ENCODE measurements at places on chromosomes 6 and 20.

DNA sequence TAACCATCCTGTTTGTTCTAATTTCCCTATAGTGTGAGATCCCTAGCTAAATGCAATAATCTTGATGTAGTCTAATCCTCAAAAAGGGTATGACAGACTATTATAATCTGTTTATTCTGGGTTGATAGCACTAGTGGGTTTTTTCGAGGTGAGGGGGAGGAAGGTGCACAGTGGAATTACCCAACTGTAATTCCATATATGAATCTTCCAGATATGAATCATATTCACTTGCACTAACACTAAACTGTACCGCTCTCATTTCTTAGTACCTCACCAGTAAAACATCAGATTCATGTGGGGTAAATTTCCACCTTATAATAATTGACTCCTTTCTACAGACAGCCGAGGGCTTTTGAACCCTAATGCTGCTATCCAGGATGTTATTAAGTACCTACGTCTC is 16.5 kb downstream of the NCOA7 start:
- peak; percentile 27 for DNase-seq

DNA sequence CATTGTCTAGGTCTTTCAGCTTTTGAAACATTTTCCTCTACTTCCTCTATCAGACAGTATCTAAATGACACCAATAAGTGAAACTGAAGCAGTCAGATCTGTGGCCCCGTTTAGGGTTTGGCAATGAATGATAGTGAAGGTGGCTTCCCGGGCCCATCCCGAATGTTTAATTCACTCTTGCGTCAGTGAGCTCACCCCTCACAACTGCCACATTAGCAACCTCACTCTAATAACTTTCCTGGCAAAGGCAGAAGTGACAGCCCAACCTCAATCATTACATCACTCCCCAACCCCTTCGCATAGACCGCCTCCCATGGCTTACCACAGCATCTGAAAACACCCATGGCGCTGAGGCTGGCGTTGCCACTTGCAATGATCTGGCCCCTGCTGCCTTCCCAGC is 92.4 kb upstream of the CD83 start:
- DNase-seq, result no peak

- no peak for DNase-seq
Observed at GRCh38 chr6:161544801-161545480, 271.1 kb upstream of the AGPAT4 start.

DNA sequence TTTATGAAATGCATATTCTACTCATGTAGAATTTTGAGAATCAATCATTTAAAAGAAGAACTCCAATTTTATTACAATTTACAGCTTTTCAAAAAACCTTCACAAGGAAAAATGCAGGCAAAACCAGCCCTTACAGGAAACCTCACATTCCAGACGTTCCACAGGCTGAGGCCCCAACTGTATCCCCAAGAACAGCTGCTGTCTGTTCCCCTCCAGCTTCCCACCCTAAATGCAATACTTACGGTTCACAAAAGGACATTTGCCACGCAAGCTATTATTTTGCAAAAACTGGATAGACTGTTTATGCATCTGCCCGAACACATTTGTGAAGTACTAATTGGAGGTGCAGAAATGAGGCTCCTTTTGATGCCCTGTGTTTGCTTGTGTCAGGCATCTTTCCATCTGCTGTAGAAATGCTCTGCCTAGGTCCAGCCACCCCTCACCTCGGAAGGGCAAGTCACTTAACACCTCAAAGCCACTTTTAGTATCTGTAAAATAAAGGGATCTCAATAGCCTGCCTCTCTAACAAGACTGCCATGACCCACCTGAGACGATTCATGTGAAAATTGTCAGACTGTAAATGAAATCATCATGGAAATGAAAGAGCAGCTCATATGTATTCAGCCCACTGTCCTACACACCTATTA is 26.5 kb downstream of the PDE10A start:
- no peak for DNase-seq

DNA sequence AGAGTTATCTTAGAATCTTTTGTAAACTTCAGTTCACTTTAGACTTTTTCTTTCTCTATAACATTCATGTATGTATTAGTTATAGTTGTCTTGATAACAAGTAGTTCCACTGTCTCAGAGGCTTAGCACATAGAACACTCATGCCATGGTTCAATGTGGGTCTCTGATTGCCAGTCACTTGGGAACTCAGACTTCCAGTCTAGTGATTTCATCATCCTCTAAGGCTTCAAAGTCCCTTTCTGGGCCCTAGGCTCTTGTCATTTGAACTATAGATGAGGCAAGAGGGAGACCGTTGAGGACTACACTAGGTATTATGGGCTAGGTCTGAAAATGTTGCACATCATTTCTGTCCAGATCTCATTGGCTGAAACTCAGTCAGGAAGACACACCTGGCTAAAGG is 8.4 kb upstream of the EEF1E1 start:
- no peak for DNase-seq

- DNase-seq, result no peak
Observed at GRCh38 chr6:22081709-22082108, 215.1 kb downstream of the PRL start.

GRCh38 chr6:52020945-52021570 is 66.4 kb downstream of the PKHD1 start:
- DNase-seq, result no peak

- DNase-seq, result no peak
Observed at GRCh38 chr6:6796818-6797217, 208.3 kb downstream of the LY86 start.

- no peak for DNase-seq
Observed at GRCh38 chr6:170205534-170206316, 85.2 kb downstream of the DLL1 start.

DNA sequence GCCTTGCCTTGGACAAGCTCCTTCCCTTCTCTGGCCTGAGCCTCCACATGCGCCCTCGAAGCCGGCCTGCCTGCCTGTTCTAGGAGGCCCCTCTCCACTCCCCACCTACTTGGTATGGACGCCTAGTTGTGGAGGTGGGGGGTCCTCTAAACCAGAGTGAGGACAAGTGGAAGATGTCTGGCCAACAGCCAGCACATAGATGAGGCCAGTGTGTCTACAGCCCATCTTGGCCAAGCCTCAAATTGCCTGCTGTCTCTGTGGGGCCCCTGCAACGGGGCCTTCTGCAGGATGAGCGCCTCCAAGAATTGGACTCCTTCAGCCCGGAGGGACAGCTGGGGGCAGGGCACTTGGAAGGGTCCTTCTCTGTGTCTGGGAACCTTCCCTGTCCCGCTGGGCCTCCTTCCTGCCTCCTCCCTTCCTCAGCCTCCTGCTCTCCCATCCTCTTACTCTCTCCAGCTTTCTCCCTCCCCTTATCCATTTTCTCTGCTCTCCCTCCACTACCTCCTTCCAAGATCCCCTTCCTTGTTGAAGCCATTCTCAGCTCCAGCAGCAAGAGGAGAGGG is 1.6 kb downstream of the MDFI start:
- no peak for DNase-seq

GRCh38 chr6:133187657-133188453 is 53.3 kb upstream of the EYA4 start:
- no peak for DNase-seq

DNA sequence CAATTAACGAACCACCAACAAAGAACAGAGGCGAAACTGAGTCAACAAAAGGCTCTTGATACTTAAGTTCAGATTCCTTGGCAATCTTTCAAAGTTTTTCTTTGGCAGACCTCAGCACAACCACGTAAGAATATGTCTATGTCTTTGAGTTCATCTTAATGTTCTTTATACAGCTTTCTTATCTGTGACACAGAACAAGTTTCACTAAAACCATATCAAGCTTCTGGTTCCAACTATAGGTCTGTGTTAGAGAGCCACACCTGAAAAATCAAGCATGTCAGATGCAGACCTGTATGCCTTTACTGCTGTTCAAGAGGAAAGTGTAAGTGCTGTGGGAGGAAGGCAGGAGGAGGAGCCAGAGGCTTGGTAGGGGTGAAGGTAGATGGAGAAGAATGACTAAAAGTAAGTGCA is 271.3 kb downstream of the KHDC1L start:
- no peak for DNase-seq

GRCh38 chr20:63402181-63402859 is 41.2 kb upstream of the CHRNA4 start:
- DNase-seq, result no peak

DNA sequence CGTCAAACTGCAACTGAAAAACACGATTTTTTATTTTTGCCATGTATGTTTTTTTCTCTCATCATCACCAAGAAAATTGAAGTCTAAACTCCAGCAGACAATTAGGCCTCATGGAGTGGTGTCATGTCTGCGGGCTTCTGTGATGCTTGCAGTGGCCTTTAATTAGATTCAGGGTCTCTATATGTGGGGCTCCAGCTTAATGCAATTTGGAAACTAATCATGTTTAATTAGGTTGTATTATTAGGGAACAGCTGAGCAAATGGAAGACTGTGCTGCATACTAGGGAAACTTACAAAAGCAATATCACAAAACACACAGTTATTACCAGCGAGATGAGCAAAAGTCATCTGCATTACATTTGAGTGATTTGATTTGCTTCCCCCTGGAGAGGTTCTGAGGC is 132.9 kb upstream of the PMEPA1 start:
- no peak for DNase-seq

DNA sequence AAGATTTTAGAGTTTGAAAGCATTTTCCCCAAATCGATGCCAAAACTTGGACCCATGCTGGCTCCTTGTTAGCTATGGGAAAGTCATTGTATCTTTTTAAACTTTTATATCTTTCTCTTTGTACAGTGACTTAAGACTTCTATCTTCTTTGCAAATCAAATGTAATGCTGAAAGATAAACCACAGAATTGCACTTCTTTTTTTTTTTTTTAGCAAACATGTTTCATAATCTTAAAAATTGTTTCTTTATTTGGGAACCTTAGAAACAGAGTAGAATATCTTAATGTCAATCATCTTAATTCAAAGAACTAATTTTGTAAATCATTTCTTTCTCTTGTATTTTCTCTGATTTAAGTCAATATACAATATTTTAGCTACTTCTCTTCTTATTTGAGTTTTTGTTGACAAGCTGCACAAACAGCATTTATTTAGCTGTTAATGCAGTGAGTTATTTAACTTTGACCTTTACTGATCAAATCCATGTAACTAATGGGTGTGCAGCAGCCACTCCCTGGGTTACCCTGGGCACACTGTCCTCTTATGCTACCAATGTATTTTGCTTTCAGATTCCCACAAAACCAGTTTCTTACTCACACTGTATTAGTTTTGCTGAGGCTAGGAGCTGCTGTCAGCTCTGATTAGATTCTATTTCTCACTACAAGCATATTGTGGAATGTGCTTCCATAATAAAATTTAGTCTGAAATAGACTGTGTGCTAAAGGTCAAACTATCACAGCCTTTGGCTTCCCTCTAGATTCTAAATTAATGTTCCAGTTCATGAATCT is 279.6 kb downstream of the ADGB start:
- no peak for DNase-seq

GRCh38 chr6:126337323-126337722 is 2.6 kb upstream of the CENPW start:
- no peak for DNase-seq

GRCh38 chr20:14445310-14445709 is 107.9 kb upstream of the FLRT3 start:
- DNase-seq, result no peak

GRCh38 chr20:59811681-59812171 is 121.7 kb downstream of the SYCP2 start:
- no peak for DNase-seq

DNA sequence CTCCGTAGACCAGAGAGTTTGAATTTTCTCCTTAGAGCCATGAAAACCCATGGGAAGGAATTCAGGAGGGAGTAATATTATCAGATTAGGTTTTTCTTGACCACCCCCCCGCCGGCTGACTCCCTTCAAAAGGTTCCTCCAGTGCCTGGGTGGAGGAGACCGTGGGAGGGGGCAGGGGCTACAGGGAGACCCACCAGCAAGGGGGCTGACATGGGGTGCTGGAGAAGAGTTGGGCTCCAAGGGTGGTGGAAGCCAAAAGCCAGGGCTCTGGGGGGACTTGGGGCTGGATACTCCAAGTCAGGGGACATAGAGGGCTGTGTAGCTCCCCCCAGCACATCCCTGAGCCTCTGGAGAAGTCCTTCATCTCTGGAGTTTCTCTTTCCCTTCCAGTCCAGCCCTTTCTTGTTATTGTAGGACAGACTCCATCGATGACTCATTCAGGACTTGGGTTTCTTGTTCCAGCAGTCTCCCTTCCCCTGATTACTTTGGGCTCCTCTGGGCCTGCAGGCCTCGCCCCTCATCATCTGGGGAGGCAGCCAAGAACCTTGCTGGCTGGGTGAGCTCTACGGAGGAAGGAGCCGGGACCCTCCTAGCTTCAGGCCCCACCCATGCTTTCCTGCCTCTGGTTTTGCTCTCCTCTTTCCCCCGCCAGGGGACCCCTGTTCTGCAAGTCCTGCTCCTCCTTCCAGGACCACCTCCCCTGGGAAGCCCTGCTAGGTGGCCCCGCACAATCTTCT is 10.5 kb upstream of the KIAA1755 start:
- no peak for DNase-seq

GRCh38 chr20:35355372-35355771 is 56.4 kb downstream of the UQCC1 start:
- DNase-seq, result no peak

DNA sequence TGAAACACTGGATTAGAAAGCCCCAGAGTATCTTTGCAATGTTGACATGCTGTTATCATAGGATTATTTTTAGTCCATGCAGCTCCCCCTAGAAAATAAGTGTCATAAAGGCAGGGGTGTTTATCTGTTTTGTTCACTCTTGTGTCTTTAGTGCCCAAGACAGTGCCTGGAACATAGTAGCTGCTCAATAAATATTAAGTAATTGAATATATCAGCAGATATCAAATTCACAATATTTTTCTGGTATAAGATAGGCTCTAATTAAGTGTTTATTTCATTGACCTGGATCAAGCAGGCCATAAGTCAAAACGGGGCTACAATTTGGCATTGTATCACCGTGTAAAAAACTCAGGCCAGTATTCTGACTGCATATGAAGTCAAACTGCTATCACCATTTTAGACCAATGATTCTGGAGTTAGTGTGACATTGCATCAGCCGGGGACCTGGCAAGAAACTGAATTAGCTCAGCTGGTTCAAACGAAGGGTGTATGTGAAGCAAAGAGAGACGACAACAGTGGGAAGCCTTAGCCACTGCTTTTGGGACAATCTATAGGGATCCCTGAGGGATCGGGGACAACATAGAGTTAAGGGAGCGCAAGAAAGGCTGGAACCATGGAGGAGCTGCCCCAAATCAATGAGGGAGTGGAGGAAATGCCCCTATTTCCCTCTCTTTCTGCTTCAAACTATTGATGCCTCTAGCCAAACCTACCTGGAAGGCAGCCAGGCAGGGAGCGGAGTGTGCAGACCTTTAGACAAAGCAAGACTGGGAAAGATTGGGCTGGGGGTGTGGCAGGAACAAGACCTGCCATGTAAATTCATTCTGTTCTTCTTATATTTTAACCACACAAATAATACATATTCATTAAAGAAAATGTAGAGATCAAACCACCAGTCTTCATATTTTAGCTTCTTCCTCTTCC is 112.2 kb downstream of the PLEKHG1 start:
- no peak for DNase-seq
